H7 (cell line): ENCODE measurements at places on chromosomes 13 and 19. TPM values are rescaled to one million over a fixed set of nuclear protein-coding genes. Genes with fewer than 3 reads are reported as not detected.
A peak's percentile ranks its signal among the peaks of the same experiment; 100 is the strongest.

DNA sequence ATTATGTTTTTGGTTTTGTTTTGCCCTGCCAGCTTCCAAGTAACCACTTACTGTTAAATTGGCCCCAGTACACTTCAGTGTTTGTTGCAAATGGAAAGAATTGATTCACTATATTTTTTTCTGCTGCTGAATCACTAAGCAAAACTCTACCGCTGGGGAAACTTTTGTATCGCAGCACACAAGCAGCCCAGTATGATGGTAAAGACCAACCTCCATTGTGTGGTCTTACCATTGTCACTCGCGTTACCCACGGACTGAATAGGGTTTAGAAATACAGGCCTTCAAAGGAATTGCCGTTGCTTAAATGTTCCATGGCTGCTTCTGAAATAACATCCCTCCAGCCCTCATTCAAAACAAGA lies 7.9 kb downstream of the SPATA13 start:
- peak; percentile 4 for DNase-seq

ZNF418 gene
- 5.7 and 6.0 TPM in 2 replicates for total RNA-seq

GRCh38 chr13:110154410-110154933 lies 152.5 kb downstream of the COL4A1 start:
- no peak for DNase-seq

- DNase-seq: peak; percentile 94
These were observed 62.6 kb downstream of the MLLT1 start for GRCh38 chr19:6216996-6217751.

DNA sequence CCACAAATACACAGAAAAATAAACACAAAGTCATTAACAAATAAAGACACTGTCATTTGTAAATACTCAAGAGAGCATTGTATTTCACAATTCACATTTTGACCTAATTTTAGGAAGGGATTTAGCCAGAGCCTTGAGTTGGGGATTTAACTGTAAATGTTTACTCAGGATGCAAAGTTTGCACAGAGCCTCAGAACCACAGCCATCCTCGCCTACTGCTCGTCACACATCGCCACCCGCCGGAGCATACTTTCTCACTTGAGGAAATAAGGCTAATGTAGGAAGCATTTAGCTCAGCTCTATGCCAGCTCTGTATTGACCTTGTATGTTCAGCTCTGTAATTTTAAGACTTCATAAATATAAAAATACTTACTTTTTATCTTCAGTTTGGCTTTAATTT lies 442.7 kb downstream of the OXGR1 start:
- no peak for DNase-seq

CDX2 gene
- total RNA-seq: 0.04 TPM in 1 of 2 replicates, not detected in the other

PDX1 gene
- not detected in 2 replicates for total RNA-seq

RYR1 gene
- 17.9 and 25.5 TPM in 2 replicates for total RNA-seq

LGALS4 gene
- not detected in 2 replicates for total RNA-seq

- DNase-seq: no peak
These were observed 2591.7 kb upstream of the PCDH20 start for GRCh38 chr13:64007339-64007738.

- DNase-seq: peak; percentile 2
These were observed 278.7 kb downstream of the PCDH9 start for GRCh38 chr13:66951426-66951825.

DNA sequence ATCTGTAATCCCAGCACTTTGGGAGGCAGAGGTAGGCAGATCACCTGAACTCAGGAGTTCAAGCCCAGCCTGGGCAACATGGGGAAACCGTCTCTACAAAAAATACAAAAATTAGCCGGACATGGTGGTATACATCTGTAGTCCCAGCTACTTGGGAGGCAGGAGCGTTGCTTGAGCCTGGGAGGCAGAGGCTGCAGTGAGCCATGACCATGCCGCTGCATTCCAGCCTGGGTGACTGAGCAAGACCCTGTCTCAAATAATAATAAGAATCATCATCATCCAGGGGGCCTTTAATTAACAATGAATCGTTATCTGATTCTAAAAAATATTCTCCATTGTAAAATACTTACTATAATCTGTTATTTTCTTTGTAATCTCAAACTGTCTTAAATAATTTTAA lies 283.4 kb downstream of the DACH1 start:
- DNase-seq: no peak

DNA sequence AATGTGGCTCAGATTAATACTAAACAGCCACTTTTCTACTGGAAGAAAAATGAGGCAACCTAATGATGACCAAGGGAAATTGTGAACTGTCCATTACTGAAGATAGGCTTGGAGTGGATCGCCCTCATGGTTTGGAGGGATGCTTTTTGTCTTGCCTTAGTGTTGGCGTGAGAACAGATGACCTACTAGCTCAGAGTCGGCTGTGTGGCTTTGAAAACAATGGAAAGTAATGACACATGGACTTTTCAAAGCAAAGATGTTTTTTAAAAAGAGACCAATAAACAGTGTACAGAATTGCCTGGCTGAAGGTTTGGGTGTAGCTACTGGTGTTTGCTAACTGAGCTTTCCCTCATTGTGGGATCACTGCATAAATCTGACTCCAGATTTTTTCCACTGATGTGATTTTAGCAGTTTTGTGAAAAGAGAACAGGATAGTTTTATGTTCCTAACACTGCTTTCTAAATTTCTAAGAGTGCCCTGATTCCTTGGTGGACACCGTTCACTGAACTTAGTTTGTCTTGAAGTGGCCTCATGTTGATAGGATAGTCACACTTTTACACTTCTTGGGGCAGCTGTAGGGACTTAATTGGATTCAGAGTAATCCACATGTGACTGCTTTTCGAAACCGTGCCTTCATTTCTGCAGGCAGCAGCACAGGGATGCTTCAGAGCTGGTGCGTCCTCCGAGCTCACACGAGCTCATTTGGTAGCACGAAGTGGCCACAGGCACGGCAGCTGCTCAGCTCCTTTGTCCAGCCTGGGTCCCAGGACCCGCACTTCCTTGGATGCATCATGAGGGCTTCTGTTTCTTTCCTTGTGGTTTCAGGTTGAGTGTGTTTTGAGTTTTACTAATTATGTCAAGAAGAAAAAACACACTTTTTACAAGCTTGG lies 4.3 kb downstream of the CEBPG start:
- no peak for DNase-seq
